ENCODE measurements at places on chromosomes 2 and 18. TPM values are rescaled to one million over a fixed set of nuclear protein-coding genes. Genes with fewer than 3 reads are reported as not detected.

Gene EFR3B
- 4.0 TPM for total RNA-seq

Gene PDE11A
- total RNA-seq, result 0.43 TPM

Gene TWIST2
- not detected for total RNA-seq

Gene LRRC30
- total RNA-seq, result not detected

Gene DNAH6
- total RNA-seq, result not detected

Gene SEPTIN10
- total RNA-seq, result 64.8 TPM

Gene GCC2
- 19.0 TPM for total RNA-seq

Gene PAX3
- 116 TPM for total RNA-seq

Gene MAP3K19
- not detected for total RNA-seq

Gene RABL2A
- 5.2 TPM for total RNA-seq

Gene KCNE4
- total RNA-seq, result not detected

Gene FSHR
- not detected for total RNA-seq

Gene SLC23A3
- total RNA-seq, result 0.13 TPM

Gene DOK6
- total RNA-seq, result 0.47 TPM

Gene KCNK3
- total RNA-seq, result 0.08 TPM

Gene STK16
- total RNA-seq, result 12.7 TPM

Gene REG3A
- not detected for total RNA-seq

Gene PFN4
- total RNA-seq, result 0.81 TPM

Gene RBM43
- 1.2 TPM for total RNA-seq

Gene VRK2
- 6.8 TPM for total RNA-seq

Gene TMEM17
- 0.51 TPM for total RNA-seq

Gene TUBB8B
- total RNA-seq, result not detected

Gene TMEM237
- 55.1 TPM for total RNA-seq

All from SJCRH30 (cell line).